Esophagus squamous epithelium (tissue), 5 donors: ENCODE measurements at places on chromosomes 4 and X. TPM values are rescaled to one million over a fixed set of nuclear protein-coding genes. Genes with fewer than 3 reads are reported as not detected.

DNA sequence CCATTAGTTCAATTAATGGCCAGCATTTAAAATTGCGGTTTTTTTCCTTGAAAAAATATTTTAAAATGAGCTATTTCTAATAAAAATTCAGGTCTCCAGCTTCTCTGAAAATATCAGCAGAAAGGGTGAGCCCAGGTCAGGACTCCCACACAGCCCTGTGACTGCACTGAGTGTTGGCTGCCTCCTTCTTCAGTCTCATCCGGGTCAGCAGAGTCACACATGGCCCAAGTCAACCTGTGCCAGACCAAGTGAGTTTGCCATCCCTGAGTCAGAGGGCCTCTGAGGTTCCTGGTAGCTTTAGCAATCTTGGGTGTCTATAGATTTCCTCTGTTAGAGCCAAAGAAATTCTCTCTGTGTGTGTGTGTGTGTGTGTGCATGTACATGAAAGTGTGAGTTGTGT lies 22.1 kb upstream of the MSX1 start:
- no peak overlapping the region for H3K27ac ChIP-seq
- no peak for DNase-seq

DNA sequence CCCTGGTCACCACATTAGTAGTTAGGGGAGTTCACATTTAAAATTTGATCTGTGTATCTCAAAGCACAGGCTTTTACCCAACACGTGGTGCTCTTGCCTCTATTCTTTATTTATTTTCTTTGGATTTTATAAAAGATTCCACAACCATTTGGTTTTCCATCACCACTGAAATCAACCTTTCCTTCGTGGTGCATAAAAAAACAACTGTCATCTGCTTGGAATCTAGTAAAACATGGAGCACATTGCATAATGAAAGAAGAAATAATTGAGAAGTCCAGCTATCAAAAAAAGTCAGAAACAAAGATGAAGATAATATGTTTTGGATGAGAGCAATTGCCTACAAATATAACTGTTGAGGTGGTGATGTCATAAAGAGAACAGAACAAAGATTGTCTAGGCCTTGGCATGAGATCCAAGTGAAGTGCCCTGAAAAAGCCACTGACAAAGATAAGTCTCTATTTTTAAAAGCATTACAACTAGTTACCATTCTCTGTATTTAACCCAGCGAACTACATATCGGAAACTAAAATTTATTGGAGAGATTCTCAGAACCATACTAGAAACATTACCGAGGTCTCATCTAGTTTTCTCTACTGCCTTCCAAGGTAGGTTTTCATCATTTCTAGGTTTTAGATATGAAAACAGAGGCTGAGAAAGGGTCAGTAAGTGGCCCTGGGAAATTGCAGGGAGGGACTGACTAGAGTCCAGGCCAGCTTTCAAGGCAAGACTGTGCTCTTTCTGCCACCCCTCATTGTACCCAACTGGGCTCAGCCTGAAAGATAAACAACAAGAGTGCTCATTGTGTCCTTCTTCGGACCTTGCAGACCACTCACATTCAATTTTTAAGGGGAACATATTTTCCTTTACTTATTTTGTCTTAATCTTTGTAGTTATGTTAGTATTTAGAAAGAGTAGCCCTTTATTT lies 127.3 kb downstream of the MAD2L1 start:
- H3K27ac ChIP-seq, result no peak overlapping the region
- no peak overlapping the region for H3K4me3 ChIP-seq
- no peak for DNase-seq
- H3K27me3 ChIP-seq, result no peaks in the 10 kb centered on the region
- H3K4me1 ChIP-seq, result no peaks in the 10 kb centered on the region

BTC gene
- total RNA-seq, result 13.4 TPM

ARHGAP36 gene
- not detected for total RNA-seq

DNA sequence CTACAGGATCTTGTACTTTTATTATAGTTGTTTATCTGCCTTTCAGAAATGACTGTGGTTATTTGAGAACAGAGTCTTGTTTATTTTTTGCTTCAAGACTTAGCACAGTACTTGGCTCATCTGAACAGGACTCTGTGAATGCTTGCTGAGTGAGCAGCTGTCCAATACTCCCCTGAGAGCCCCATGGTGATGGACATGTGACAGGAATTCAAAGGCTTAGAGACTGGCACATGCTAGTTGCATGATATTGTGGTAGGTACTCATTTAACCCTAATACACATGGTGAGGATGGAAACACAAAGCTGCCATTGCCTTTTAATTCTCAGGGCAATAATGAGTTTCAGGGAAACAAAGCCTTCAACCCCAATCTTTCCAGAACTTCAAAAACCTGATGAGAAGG lies 97.3 kb downstream of the GEMIN8 start:
- no peaks in the 10 kb centered on the region for H3K4me1 ChIP-seq
- H3K36me3 ChIP-seq, result no peaks in the 10 kb centered on the region
- DNase-seq, result no peak

GAGE12C gene
- not detected for total RNA-seq

GRCh38 chr4:137638934-137639333 lies 106.6 kb upstream of the PCDH18 start:
- no peaks in the 10 kb centered on the region for H3K27me3 ChIP-seq
- no peak for DNase-seq
- no peaks in the 10 kb centered on the region for H3K4me1 ChIP-seq

DNA sequence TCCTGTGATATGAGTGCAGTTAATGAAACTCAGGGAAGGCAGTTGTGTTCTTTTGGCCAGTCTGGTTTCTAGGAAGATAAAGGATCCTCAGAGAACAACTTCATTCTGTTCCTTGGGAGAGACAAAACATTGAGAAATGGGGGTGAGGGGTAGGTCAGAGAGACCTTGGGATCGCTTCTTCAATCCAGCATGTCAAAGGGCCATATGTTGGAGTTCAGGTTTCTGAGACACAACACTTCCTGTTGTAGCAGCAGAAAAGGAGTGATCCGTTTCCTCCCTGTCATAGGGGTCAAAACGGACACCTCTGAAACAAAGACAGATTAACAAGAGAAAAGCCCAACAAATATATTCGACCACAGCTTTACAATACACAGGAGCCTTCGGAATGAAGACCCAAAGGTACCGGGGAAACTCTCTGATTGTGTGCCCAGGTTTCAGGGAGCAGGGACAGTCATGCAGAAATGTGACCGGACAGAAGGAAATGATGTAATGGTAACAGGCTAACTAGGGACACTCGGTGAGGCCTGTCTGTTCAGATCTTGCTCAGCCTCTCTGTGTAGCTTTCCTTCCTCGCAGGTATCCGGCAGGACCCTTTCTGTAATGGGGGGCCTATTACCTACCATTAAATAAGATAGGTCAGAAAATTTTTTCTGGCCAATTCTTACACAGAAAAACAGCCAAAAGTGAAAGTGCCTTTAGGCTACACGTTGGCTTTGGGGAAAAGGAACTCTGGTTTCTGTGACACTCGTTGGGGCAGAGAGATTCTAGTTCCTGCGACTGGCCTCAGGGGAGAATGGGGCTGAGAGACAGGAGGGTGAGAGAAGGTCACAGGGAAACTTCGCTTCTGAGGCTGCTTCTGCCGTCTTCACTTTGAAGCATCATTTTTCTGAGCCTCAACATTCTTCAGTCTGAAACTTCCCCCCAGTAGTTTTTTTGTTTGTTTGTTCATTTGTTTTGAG lies 103.3 kb upstream of the TLR3 start:
- H3K27ac ChIP-seq, result peak overlapping the region; percentile 30
- H3K4me1 ChIP-seq, result peaks cover 7% of the 10 kb centered on the region
- DNase-seq, result no peak
- H3K36me3 ChIP-seq, result no peaks in the 10 kb centered on the region
- H3K4me3 ChIP-seq, result no peak overlapping the region

PNMA5 gene
- not detected for total RNA-seq

DNA sequence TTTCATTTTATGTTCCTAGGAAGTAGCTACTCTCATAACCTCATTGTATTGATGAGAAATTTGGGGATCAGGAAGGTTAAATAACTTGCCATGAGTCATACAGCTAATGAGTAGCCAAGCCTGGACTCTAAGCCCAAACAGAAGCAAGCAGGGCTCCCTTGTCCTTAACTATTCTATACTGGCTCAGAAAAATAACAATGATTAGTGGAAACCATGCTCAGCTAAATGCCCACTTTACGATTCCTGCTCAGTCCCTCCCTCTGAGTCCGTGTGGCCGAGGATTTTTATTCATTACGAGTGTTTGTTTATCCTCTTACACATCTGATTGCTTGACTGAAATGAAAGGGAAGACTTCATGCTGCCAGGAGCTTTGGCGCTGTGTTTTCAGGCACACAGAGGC lies 100.9 kb downstream of the SLC34A2 start:
- no peak overlapping the region for H3K4me3 ChIP-seq
- DNase-seq, result no peak
- H3K27me3 ChIP-seq, result no peaks in the 10 kb centered on the region

IL21 gene
- total RNA-seq, result not detected
